ENCODE measurements at places on chromosomes 1 and 21.

DNA sequence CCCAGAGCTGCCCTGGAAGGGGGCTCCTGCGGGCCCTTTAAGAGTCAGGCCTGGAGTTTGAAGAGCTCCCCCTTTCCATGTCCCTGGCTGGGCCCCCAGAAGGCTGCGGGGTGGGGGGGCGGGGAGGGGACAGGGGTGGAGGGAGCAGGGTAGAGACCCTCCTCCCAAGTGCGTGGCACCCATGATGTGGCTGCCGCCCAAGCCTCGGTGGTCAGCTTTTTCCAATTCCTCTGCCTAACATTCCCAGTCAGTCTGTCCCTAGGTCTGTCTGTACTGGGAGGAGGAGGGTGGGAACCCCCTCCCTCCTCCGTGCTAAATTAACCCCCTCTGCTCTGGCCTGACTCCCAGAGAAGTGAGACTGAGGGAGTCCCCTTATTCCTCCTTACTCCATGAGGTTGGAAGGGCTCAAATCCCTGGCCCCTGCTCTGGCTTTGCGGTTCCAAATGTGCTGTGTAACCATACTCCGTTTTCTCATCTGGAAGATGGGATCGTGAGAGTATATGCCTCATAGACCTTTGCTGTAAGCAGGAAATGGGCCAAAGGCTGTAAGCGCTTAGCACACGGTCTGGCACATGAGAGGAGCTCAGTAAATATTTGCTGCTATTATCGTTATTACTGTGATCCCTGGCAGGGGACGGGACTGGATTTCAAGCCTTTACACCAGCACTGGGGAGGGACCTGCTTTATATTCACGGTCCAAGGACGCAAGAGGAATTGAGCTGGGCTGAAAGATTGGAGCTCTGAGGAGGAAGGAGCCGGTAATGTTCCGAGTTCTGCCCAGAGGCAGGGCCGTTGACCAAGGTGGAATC is 658 bp upstream of the COL16A1 start:
- peak; percentile 73 for DNase-seq

- peak; percentile 84 for DNase-seq
Measured at GRCh38 chr1:173393659-173394000, 83.5 kb upstream of the PRDX6 start.

GRCh38 chr1:216020743-216021345 is 402.4 kb downstream of the USH2A start:
- DNase-seq = no peak

DNA sequence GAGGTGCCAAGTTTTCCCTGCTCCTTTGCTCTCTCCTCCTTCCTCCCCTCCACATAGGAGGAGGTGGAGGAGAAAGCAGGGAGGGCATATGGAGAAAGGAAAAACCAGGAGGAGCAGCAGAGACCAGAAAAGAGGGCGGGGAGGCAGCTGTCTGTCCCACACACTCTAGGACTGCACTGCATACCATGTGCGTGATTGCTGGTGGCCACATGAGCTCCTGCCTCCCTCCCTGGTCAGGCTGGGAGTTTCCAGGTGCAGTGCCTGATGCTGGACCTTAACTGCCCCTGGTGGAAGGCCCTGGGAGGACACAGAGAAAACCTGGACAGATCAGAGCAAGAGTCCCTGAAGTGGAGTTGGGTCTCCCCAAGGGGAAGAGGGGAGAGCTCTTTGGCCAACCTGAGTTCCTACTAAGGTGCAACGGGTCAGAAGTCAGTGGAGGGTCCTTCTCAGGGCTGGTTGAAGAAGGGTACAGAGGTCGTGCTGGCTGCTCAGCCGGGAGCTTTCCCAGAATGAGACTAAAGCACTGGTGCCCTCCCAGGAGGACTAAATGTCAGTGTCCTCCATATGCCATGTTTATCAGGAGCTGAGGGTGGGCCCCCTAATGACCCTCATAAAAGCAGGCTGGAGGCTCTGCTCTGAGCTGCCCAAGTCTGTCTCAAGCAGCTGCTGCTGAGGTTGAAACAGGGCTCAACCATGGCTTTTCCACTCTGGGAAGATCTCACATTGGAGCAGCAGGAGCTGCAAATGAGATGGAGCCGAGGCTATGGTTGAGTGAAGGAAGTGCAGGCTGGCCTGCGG is 3.5 kb upstream of the LGR6 start:
- peak; percentile 11 for DNase-seq

DNA sequence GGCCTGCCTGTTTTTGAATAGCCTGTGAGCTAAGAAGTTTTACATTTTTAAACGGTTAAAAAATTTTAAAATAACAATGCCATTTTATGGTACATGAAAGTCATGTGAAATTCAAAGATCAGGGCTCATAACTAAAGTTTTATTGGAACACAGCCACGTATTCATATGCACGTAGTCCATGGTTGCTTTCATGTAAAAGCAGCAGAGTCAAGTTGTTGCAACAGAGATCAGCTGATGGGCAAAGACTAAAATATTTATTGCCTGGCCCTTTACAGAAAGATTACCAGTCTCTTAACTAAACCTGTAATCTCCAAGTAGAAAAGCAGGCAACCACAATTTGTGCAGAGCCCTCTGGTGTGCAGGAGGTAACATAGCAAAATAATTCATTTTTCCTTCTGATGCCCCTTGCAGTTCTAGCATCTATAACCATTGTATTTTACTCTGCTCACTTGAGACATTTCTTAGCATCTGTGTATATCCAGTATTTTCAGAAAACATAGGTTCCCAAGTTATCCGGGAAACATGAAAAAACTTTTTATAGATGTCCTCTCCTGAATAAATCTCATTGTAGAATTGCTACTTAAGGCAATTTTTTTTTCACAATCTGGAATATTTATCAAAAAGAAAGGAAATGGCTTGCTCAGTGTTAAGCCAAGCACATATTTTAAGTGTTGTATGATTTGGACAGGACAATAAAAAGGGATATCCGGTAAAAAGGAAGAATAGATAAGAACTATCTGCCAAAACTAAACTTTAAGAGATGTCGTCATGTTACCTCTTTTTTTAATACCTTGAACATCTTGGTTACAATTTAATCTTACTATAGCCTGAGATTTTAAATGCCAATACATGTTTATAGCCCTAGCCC is 430.8 kb downstream of the PLPP3 start:
- DNase-seq = no peak

DNA sequence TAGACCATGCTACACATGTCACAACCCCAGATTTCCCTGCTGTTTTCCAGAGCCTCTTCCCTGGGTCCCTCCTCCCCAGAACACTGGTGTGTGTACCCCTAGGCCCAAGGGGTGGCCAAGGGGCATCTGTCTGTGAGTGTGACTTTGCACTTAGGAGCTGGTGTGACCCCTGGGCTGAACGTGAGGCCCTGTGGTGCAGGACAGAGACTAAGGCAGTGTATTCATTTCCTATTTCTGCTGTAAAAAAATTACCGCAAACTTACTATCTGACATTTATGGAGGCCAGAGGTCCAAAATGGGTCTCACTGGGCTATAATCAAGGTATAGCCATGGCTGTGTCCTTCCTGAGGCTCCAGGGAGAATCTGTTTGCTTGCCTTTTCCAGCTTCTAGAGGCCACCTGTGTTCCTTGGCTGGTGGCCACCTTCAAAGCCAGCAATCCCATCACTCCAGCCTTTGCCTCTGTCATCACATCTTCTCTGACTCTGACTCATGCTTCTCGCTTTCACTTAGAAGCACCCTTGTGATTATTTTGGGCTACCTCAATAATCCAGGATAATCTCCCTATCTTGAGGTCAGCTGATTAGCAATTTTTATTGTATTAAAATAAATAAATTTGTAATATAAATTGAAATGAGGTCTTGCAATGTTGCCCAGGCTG is 24.0 kb upstream of the ELOA start:
- no peak for DNase-seq

DNA sequence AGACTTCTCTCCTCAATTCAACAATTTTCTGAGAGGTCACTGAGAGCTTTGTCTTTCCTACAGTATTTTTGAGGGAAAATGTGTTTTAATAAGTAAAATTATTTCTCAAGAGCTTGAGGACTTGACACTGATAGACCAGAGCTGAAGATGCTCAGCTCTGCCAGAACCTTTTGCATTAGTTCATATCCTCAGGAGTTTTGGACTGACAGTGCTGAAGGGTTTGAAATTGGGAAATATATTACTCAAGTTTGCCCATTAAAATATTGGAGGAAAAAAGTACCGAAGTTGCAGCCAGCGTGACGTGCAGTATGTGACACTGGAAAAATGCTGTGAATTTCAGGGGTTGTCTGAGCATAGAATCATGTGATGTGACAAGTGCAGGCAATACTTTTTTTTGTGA is 346.6 kb upstream of the DPYD start:
- no peak for DNase-seq

DNA sequence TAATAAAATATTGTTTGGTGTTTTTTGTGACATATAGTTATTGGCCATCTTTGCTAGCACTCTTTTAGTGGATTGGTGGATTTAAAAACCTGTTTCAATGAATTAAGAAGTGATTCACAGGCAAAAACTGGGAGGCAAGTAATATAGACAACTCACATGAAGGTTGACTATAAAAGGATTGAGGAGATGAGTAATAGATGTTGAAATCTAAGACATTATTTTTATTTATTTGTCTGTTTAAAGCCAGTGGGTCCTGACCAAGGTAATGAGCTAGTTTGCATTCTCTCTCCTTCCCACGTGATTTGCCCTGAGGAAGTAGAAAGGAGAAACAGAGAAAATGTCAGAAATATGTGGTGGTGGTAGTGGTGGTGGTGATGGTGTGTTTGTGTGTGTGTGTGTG is 351.5 kb upstream of the ZP4 start:
- no peak for DNase-seq

GRCh38 chr1:74464037-74464436 is 48.4 kb downstream of the LRRC53 start:
- no peak for DNase-seq

DNA sequence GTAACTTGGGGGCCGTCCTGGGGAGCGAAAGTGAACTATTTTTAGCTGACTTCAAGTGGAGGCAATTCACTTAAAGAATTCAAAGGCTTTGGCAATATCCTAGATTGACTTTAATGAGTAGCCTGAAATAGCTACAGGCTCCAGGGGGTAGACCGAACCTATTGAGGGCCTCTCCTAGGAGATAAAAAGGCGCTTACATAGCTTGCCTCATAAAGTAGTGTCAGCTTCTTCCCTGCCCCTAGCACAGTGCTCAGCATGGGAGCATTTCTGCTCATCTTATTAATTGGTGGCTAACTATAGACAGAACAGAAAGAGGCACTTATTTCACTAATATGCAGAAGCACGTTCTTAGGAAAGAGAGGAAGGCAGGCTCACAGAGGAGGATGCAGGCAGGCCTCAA is 12.3 kb upstream of the CTNNBIP1 start:
- no peak for DNase-seq

GRCh38 chr1:222392556-222392955 is 155.3 kb downstream of the HHIPL2 start:
- DNase-seq = peak; percentile 76

DNA sequence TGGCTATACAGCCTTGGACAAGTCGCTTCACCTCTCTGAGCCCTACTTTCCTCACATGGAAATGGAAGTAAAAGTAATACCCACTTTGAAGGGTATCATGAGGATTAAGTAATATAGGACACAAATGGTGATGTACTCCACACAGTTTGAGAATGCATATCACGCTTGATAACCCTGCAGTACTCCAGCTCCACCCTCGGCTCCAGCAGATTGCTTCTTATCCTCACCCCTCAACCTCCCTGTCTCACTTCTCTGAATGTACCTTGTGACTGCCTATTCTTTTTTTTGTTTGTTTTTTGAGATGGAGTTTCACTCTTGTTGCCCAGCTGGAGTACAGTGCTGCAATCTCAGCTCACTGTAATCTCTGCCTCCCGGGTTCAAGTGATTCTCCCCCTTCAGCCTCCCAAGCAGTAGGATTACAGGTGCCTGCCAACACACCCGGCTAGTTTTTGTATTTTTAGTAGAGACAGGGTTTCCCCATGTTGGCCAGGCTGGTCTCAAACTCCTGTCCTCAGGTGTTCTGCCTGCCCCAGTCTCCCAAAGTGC is 55.5 kb downstream of the LDLRAD2 start:
- DNase-seq = no peak

- no peak for DNase-seq
Measured at GRCh38 chr21:42581336-42581992, 67.8 kb downstream of the SLC37A1 start.

GRCh38 chr1:109667452-109668122 is at the start of gene GSTM2:
Gene GSTM2, plus strand, starts transcription at chr1:109668057. Its CDS starts 59 bp downstream, at chr1:109668116.
- DNase-seq = peak; percentile 84

DNA sequence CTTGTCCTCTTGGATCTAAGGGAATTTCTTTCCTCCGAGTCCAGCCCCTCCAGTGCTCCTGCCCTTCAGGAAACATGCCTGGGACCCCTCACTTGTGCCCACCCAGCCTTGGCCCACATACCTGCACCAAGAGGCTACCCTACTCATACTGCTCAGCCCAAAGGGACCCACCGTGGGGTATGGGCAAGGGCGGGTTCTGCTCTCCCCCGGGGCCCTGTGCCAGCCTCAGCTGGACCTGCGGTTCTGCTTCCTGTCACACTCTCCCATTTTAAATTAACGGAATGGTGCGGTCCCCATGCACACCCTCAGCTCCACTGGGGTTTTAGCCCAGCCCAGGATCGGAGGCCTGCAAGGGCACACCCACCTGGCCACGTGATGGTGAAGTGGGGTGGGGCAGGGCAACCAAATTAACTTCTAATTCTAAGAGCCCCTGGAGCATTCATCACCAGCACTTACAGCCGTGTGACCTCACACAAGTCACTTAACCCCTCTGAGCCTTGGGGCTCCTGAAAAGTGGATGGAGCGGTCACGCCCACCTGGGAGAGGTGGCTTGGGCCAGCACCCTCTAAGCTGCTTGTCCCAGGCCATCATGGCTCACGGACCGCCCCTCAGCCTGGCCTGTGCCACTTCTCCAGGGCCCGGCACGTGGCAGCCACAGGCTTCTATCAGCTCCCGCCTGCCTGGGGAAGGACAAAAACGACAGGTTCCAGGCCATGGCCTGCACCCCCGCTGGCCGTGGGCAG is 28.3 kb downstream of the TP73 start:
- no peak for DNase-seq

DNA sequence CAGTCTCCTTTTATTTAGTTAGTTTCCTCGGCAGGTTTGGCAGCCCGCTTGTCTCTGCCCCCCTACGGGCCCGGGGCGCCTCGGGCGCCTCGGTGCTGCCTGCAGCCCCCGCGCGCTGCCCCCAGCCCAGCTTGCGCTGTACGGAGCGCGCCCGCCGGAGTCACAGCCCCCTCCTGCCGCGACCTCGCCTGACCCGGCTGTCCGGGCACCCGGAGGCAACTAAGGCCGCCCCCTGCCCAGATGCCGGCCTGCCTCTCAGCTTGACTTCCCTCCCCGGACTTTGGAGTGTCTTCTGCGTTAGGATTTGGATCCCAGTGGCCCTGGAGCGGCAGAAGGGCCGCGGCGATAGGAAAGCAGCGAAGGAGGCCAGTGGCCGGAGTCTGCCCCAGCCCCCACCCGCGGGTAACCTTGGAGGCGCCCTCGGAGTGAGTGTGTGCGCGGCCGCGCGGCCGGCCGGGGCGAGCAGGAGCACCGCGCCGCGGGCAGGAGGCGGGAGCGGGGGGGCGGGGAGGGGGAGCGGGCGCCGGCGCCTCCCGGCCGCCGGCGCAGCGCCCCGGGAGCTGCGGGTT is 7.6 kb downstream of the CDKN2C start:
- peak; percentile 44 for DNase-seq

Measured in fibroblast of skin of back (primary cell).